ENCODE measurements at places on chromosomes 6 and 20.

DNA sequence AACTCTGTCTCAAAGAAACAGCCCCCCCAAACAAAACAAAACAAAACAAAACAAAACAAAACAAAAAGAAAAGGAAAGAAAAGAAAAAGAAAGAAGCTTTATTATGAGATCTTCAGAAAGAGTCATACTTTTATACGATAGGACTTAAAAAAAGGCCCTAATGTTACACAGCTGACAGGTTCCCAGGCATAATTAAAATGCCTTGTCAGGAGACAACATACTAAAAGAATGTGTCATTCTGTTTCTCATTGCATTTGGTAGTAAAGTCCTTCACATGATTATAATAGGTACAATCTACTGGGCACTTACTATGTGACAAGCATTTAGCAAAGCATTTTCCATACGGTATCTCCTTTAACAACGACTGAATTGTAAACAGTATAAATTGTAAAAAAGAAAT, 36.4 kb upstream of the RPN2 start:
- no peak for DNase-seq

GRCh38 chr6:2378891-2379652, 133.7 kb upstream of the GMDS start:
- DNase-seq: peak; percentile 56

- peak; percentile 63 for DNase-seq
Observed at GRCh38 chr6:33785778-33786177, 3.2 kb downstream of the LEMD2 start.

GRCh38 chr6:89492025-89492640, 59.2 kb downstream of the ANKRD6 start:
- no peak for DNase-seq

DNA sequence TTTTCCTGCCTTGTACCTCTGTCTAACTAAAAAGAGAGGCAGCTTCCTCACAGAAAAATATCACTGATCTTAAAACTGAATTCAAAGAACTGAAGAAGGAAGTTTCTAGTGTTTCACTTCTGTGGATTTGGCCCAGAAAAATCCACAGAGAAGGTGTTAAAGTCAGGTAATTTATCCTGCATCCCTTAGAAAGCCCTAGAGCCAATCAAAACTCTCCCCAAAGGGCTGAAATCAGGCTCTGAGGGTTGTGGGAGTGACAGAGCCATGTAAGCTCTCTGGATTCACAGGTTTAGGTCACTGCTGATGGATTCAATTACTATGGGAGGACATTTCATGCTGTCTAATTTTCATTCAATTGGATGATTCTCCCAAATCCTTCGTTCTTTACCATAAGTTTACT, 152.3 kb downstream of the OR2B2 start:
- DNase-seq: no peak

DNA sequence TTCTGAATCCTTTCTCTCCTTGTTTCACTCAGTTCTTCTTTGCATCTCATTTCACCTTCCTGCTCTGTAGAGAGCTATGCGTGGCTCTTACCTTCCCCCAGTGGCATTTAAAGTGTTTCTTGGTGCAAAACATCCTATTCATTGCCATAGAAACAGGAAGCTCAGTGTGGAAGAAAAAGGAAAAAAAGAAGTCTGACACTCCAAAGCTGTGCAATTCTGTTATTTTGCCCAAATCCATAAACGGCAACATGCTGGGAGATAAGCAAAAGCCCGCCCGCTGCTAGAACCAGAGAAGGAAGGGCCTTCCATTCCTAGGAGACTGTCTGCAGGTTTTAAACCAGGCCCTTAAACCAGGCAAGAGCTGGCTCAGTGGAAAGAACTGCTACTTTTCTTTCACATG, 247.1 kb downstream of the HIVEP2 start:
- no peak for DNase-seq

DNA sequence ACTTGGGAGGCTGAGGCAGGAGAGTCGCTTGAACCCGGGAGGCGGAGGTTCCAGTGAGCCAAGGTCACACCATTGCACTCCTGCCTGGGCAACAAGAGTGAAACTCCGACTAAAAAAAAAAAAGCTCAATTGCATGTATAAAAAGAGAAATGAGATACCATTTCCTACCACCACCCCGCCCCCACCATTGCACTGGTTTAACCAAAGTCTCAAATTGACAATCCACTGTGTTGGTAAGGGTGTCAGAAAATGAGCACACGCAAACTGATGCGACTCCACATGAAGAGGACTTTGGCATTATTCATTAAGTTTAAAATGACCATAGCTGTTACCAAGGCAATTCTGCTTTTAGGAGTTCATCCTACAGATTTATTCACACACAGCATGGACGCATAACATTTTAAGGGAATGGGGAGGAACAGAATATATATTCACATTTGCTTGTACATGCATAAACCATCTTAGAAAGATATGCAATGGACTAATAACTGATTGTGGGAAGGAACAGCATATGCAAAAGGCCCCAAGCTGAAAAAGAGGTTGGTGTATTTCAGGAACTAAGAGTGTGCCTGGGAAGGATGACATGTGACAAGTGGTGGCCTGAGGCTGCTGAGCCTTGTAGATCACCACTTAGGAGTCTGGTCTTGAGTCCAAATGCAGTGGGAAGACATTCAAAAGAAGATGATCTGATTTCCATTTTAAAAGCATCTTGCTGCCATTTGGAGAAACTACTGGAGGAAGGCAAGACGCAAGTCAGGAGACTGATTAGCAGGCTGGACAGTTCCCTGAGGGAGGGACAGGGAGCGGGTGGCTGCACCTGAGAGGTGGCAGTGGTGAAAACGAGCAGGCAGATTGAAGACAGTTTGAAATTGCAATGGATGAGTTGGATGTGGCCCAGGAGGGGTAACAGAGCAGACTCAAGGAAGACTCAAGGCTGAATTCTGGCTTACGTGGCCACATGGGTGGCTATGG, 37.2 kb upstream of the PTPN1 start:
- no peak for DNase-seq

DNA sequence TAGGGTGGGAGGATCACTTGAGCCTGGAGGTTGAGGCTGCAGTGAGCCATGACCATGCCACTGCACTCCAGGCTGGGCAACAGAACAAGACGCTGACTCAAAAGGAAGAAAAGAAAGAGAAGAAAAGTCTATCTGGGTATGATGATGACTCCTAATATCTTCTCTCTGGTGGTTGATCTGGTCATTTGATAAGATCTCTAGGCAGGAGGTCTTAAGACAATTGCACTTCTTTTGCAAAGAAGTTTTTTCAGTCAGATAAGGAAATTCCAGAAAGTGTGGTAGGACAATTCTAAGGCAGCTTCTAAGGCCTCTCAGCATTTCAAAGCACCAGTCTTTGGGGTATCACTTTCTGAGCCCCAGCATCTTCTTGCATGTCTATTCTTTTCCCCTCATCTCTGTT, 7.7 kb upstream of the AIF1 start:
- DNase-seq: no peak

- DNase-seq: peak; percentile 81
Observed at GRCh38 chr6:16206595-16207037, 31.8 kb upstream of the GMPR start.

- no peak for DNase-seq
Observed at GRCh38 chr20:60201198-60201835, 243.1 kb downstream of the CDH26 start.

DNA sequence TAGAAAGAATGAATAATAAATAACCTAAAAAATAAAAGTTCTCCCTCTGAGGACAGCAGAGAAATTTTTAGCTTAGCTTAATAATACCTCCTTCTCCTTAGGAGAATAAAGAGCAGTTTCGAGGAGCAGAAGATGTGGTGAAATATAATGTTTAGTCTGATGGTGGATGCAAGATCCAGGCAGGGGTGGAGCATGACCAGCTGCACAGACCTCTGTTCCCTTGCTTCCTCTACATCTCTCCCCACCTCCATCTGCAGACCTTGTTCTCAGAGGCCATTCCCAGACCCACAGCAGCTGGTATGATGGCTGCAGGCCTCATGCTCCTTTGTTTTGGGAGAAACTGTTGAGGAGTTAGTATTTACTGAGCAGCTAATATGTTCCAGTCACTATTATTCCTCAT, 1.5 kb downstream of the BTN3A2 start:
- DNase-seq: no peak

DNA sequence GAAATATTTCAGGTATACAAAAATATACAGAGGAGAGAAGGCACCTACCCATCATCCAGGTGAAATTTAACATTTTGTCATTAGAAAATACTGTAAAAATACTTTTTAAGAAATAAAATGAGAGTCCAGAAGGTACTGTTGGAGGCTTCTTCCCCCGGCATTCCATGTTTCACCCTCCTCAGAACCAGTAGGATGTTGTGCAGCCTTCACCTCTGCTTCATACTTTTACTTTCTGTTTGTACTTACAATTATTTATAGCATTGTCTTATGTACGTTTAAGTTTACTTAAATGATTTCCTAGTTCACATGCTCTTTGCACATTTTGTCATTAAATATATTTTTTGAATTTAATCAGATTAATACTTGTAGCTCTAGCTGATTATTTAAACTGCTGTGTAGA, 30.9 kb downstream of the TMEM200A start:
- DNase-seq: no peak

DNA sequence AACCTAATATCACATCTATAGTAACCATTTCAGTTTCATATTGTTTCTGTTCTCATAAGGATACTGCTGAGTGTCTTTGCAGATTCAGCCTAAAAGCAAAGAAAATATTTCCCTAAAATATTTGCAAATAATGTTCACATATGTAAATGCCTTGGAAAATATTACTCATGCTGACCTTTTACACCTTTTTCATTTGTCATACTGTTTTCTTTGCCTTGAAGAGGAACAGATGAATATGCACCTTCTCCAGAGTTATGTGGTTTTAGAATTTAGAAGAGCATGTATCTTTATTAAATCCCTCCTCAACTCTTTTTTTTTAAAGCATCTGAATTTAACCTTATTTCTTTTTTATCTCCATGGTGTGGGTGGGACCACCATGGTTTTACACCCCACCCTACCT, 32.5 kb downstream of the NDUFAF5 start:
- DNase-seq: no peak

GRCh38 chr6:6635291-6635690, 46.8 kb downstream of the LY86 start:
- no peak for DNase-seq

- no peak for DNase-seq
Observed at GRCh38 chr20:8272766-8273165, 140.7 kb downstream of the PLCB1 start.

DNA sequence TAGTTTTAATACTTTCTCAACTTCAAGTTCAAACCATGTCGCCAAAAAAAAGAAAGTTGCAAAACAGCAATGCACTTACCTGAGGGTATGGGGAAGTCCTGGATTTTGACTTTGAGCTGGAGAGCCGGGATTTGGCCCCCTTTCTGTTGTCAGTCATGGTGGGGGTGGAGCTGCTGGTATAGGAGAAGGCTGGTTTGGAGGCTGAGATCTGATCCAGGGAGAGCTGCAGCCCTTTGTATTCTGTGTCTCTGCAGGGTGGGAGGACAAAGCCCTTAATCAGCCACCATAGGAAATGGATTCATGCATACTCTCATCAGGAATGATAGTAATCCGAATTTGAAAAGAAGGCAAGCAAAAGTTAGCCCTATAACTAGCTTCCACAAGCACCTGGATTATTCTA, 44.0 kb downstream of the SIM1 start:
- DNase-seq: no peak

DNA sequence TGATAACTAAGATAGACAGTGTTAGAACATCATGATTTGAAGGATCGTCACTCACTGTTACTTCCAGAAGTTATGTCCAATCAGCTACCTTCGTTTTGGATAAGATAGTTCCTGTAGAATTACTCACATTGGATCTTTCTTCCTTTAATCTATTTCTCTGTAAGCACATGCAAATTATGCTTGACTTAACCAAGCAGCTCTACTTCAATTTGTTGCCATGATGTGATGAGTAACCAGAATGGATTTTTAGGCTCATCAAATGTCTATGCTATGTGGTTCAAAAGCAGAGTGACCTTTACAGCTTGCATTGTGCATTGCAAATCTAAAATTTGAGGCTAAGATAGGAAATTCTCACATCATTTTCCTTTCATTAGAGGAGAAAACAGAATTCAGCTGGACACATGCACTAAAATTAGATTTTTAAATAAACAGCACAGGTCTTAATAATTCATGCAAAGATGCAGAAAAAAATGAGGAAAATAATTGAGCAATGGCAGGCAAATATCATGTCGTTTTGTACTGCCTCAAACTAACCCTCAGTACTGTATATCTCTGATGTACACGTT, 76.7 kb upstream of the ZFP64 start:
- DNase-seq: peak; percentile 50

GRCh38 chr20:63706852-63707557, 771 bp downstream of the ARFRP1 start:
- DNase-seq: peak; percentile 70

DNA sequence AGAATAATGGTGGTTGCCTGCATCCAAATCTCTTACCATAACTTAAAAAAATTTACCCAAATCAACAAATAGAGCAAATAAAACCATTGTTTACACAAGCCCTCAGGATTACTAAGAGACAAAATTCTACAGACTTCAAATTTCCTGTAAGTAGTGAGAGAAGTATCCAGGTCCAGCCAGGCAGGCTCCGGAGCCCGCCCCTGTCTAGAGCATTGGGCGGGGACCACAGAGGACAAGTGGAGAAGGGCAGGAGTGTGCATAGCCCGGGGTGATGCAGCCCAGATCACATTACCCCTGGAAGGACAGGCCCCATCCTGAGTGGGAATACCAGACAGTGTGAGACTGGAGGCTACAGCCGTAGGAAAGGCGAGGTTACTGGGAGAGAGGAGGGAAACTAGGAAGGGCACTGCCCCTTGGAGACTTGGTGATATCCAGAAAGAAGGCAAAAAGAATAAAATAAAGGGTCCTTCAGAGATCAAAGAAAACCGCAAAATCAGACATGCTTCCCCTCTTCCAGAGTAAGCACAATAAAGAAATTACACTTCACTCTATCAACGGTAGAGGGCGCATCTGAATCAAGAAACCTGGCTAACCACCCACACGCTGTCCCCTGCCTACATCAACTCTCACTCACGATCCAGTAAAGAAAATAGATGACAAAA, 26.6 kb downstream of the RIN2 start:
- peak; percentile 74 for DNase-seq

GRCh38 chr6:81962198-81962597, 209.7 kb upstream of the TENT5A start:
- DNase-seq: no peak

- DNase-seq: peak; percentile 84
Observed at GRCh38 chr6:158654498-158654897, 4.6 kb downstream of the SYTL3 start.

DNA sequence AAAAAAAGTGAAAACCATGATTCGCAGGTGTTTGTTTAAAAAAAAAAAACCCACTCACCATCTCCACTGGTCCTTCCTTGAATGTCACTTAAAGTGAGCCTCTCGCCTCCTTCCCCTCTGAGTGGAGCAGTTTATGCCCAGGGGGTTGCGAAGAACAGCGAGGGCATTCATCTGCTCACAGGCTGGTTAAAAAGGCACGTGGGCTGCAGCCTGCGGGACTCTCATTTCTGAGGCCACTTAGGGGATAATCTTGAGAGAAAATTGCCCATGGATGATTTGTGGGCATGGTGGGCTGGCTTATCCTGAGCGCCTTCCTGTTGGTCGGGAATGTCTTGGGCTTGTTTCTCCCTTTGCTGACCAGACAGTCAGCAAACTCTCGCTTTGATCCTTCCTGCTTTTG, 18.9 kb downstream of the BCAS4 start:
- no peak for DNase-seq

GRCh38 chr20:16708602-16709001, 21.2 kb upstream of the SNRPB2 start:
- no peak for DNase-seq

- DNase-seq: no peak
Observed at GRCh38 chr6:158663625-158664165, 13.8 kb downstream of the SYTL3 start.
